ENCODE measurements at places on chromosomes 5 and 9.
A peak's percentile ranks its signal among the peaks of the same experiment; 100 is the strongest.

GRCh38 chr5:6261668-6262067 lies 116.7 kb downstream of the MED10 start:
- DNase-seq: no peak

GRCh38 chr9:113574441-113575262 lies 111.1 kb downstream of the RGS3 start:
- no peak for DNase-seq

- no peak for DNase-seq
These were observed 3.3 kb downstream of the COL27A1 start for GRCh38 chr9:114158482-114159130.

GRCh38 chr5:172187118-172188032 lies 649 bp downstream of the STK10 start:
- DNase-seq: peak; percentile 56

GRCh38 chr9:126777733-126778132 lies 27.1 kb upstream of the ZBTB43 start:
- DNase-seq: no peak

GRCh38 chr9:134663753-134664415 lies 22.3 kb downstream of the COL5A1 start:
- DNase-seq: no peak

- no peak for DNase-seq
These were observed 49.5 kb downstream of the DAB2IP start for GRCh38 chr9:121700832-121701419.

DNA sequence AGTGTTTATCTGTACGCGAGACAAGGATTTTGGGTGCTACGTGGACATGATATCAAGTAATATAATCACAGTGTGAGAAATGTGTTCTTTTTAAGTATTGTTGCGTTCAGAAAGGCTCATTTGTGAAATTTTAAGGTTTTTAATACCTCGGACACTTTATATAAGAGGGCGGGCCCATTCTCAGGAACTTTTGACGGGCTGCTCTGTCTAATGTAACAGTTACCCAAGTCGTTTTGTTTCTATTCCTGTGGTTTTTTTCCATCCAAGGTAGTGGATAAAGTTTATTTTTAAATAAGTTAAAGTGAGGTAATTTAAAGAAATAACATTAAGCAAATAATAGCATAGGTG lies 525 bp downstream of the SRP19 start:
- DNase-seq: no peak

- peak; percentile 23 for DNase-seq
These were observed 672.8 kb downstream of the ACTL7B start for GRCh38 chr9:108182950-108183381.

GRCh38 chr9:114529285-114529684 lies 24.0 kb upstream of the WHRN start:
- DNase-seq: no peak

- peak; percentile 11 for DNase-seq
These were observed 145.5 kb upstream of the MAP3K1 start for GRCh38 chr5:56669534-56670483.

GRCh38 chr9:88936668-88937067 lies 54.6 kb upstream of the S1PR3 start:
- no peak for DNase-seq

GRCh38 chr5:135140446-135141204 lies 106.6 kb upstream of the PITX1 start:
- peak; percentile 25 for DNase-seq

DNA sequence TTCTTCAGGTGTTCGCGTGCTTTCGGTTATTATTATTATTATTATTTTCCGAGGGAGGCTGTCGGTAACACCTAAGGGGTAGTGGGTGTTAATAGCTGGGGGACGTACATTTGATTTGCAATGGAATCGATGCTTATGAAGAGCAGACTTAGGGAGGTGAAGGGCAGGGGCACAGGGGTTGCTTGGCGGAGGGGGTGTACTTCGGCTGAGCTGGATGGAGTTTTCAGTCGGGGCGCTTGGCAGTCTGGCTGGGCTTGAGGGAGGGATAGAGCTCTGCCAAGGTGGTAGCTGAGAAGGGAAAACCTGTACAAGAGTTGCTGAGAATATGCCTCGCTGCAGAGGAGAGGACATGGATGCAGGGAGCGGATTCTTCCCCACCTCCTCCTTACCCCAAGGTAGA lies 617 bp upstream of the PTPRD start:
- DNase-seq: no peak

DNA sequence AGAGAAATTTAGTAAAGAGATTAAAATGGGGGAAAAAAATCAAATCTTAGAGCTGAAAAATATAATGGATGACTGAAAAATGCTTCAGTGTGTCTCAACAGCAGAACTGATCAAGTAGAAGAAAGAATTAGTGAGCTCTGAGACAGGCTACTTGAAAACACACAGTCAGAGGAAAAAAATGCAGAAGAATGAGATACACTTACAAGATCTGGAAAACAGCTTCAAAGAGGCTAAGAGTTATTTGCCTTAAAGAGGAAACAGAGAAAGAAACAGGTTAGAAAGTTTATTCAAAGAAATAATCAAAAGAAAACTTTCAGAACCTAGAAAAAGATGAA lies 70.5 kb upstream of the OR2K2 start:
- DNase-seq: no peak

- DNase-seq: no peak
These were observed 284.4 kb upstream of the RGMB start for GRCh38 chr5:98489021-98489420.

- peak; percentile 93 for DNase-seq
These were observed 18.6 kb upstream of the IFNB1 start for GRCh38 chr9:21096172-21096900.

GRCh38 chr9:30015073-30015472 lies 2369.4 kb upstream of the ACO1 start:
- no peak for DNase-seq

DNA sequence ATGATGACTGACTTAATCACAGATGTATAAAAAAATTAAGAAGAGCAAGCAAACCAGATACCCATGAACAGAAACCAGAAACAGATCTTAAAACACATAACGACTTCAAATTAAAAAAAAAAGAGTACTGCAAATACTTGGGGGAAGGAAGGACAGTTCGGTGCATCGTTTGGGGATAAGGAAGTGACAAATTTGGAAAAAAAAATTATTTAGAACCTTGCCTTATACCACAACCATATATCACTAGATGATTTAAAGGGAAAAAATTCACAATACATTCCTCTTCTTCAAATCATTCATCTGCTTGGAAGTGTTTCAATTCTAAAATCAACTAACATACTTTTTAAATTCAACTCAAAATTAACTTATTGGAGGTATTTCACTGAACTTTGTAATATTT lies 1038.6 kb upstream of the DMAC1 start:
- no peak for DNase-seq

- DNase-seq: no peak
These were observed 35.6 kb downstream of the NTRK2 start for GRCh38 chr9:84705128-84705527.

DNA sequence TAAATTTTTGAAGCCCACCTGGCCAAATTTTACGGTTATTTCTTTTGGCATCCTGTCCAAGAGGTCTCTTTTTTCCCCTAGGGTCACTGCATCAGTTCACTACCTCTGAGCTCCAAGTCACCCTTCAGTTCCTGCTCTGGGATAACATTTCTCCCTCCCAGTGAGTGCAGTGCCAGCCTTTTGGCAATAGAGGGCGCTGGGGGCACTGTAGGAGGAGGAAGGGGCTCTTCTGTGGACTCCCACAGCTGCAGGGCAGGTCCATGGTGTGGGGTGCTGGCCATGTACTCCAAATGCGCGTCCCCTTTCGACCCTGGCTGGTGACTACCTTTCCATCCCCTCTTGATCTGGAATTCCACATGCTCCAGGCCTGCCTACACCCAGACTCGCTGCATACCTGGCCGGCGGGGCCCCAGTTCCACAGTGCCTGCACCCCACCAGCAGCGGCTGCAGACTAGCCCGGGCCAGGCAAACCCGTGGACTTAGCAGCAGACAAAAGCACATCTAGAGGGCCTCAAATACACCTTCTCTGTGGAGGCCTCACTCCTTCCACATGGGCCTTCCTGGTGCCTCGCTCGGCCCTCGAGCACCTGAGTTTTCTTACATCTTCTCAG lies 20.3 kb upstream of the NINJ1 start:
- DNase-seq: peak; percentile 75

- no peak for DNase-seq
These were observed 1408.3 kb downstream of the EFNA5 start for GRCh38 chr5:106262395-106262794.

DNA sequence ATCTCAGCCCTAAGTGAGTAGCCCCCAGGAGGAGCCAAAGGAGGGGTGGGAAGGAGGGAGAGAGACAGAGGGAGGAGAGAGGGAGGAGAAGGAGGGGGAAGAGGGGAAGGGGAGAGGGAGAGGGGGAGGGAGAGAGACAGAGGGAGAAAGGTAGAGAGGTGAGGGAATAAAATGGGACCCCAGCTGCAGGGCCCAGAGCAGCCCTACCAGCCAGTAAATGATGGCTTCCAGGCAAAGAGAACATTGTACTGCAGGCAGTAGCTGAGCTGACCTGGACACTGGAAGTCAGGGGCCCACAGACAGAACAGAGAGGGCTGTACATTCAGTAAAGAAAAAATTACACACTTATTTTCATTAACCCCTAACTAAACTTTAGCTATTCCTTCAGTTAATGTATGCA lies 57.8 kb upstream of the GNE start:
- no peak for DNase-seq

GRCh38 chr9:88953381-88954029 lies 37.8 kb upstream of the S1PR3 start:
- DNase-seq: no peak

GRCh38 chr5:127425037-127425436 lies 92.4 kb upstream of the PRRC1 start:
- DNase-seq: no peak

GRCh38 chr5:172274951-172275753 lies 8.4 kb downstream of the UBTD2 start:
- DNase-seq: peak; percentile 23

DNA sequence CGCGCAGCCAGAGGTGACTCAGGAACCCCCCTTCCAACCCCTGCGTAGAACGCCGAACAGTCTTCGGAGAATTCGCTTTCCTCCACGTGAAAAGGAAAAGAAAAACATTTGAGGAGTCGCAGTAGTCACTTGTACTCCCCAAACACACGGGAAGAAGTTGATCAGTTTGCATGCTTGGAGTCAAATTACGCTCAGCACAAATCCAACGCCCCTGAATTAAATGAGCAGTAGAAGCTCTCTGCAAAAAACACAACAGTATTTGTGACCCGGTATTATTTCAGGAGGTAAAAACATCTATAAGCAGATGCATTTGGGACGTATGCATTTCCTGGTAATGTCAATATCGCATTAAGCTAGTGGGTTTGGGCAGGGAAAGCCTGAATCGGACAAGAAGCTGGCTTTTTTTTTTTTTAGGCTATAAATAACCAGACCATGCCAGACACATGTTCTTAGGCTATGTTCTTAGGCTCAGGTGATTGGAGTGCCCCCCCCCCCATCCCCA lies 854 bp upstream of the ARL15 start:
- DNase-seq: peak; percentile 83

GRCh38 chr5:127571314-127572131 lies 54.1 kb downstream of the PRRC1 start:
- DNase-seq: no peak

DNA sequence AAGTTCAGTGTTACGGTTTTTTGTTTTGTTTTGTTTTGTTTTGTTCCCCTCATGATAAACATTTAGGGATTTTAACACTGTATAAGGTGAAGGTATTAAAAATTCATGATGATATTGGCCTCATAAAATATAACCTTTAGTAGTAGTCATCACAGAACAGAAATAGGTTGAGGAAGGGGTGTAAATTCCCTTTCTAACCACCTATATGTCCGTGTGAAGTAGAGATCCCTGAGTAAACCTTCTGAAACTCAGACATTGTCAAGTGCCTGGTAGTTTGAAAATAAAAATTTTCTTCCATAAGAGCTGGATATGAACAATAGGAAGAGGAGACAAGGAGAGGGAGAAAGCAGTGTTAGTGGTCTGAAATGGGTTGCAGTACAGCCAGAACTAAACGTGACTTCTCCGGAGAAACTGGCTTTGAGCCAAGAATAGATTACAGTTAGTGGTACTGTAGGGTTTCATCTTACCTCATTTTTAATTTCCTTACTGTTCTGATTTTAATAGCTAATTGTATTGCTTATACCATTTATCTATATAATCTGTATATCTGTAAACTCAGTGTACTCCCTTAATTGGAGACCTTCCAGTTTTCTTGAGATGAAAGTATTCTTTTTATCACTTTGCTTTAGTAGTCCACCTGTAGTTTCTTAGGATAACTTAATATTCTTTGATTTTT lies 18.3 kb downstream of the UGCG start:
- DNase-seq: peak; percentile 46

DNA sequence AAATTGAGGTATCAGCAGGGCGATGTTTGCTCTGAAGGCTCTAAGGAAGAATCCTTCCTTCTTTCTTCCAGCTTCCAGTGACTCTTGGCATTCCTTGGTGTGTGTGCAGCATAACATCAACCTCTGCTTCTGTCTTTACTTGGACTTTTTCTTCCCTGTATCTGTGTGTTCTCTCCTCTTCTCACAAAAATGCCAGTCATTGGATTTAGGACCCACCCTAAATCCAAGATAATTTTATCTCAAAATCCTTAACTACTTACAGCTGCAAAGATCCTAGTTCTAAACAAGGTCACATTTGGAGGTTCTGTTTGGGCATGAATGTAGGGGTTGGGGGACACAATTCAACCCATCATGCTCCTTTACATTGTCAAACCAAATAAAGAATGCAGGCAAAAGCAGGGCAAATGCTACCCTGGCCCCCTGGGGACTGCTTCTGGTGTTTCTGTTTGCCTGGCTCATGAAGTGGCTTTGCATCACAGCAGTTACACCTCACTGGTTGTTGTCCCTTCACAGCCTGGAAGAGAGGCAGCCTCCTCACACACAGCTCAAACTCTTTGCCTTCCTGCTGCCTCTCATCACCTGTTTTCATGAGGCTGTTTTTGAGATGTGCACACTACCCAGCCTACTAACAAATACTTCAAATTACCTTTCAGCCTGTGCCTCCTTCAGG lies 64.8 kb upstream of the PLCXD3 start:
- no peak for DNase-seq

- no peak for DNase-seq
These were observed 194.6 kb downstream of the OLFM1 start for GRCh38 chr9:135281791-135282737.

DNA sequence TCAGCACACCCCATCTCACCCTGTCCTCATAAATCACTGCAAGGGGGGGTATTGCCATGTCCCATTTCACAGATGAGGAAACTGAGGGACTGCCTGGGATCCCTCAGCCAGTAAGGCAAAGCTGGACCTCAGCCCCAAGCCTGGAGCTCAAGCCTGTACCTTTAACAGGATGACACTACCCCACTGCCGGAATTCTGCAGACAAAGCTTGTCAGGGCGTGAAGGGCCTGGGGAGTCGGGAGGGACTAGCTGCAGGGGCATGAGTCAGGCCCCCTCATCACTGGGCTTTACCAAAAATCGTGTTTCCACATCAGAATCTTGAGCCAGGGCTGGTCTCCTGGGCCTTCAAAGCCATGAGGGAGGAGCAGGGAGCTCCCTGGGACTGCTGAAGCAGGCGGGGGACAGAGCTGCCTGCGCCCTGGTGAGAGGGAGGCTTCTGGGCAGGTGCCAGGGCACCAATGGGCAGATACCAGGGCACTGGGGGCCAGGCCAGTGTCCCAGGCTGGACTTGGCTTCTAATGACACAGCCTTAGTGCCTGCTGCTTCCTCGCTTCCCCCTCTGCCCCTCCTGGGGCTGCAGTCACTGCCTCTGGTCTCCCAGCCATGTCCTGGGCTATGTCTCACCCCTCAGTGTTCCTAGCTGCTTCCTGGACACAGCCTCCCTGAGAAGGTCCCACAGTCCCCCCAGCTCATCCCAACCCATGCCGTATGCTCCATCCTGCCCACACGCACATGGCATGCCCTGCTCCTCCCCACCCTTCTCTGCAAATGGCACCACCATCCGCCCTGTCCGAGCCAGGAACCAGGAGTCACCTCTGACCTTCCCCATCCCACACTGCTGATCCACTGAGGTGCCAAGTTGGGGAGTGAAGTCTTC lies 80.7 kb downstream of the LMX1B start:
- DNase-seq: no peak
